ENCODE measurements at places on chromosomes 6 and 20.
A peak's percentile ranks its signal among the peaks of the same experiment; 100 is the strongest.

- no peak for DNase-seq
These were observed 59.6 kb upstream of the PHIP start for GRCh38 chr6:79137671-79138070.

- DNase-seq: no peak
These were observed 43.2 kb upstream of the TXNDC5 start for GRCh38 chr6:7953753-7954152.

- no peak for DNase-seq
These were observed 152.3 kb upstream of the CDH4 start for GRCh38 chr20:61099806-61100205.

GRCh38 chr6:1970151-1970561 lies 275.2 kb downstream of the GMDS start:
- peak; percentile 64 for DNase-seq

DNA sequence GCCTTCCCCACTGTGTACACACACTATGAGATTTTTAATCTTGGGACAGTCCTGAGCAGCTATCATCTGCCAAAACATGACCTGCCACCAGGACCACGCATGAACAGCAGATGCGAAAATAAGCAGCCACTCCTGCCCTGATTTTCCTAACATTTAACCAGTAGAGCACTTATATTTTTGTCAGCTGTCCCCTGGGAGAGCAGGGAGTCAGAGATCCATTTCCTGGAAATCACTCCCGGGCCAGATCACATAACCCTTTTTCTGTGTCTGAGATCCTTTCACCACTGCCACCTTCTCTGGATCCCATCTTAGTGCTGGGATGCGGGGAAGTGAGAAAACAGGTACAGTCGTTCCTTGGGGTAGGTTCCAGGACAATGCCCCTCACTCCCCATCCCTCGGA lies 5.7 kb downstream of the SDCBP2 start:
- no peak for DNase-seq

DNA sequence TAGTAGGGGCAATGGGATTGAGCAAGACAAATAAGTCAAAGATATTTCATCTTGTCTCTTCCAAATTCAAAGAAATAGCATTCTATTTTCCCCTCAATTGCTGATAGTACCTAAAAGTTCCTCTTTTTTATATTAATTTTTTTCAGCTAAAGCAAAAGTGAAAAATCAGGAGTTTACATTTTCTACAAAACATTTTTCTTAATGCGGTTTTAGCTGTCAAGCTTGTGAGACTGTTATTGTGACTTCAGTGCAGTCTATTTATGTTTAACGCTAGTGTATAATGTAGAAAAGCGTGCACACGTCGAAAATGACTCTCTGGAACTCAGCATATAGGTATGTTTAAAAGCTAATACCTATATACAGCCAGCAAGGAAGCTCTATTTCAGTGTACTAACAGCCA lies 119.8 kb downstream of the BTBD3 start:
- DNase-seq: no peak

DNA sequence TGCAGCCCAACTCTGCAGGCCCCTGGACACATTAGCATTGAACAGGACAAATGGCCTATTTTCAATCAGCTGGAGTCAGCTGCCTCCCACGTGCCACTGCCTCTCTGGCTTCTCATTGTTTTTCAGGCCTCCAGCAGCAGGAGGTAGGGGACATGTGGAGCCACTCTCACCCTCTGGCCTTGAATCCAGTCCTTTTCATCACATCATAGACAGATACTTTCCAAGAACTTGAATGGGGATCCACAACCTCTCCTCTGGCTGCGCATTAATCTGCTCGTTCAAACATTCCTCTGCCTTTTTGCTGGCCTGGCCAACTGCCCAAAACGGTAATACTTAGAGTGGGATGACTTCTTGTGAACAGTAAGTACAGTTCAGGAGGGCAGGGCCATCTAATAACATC lies 592.3 kb downstream of the PKHD1 start:
- no peak for DNase-seq

- no peak for DNase-seq
These were observed 2.9 kb upstream of the OLIG3 start for GRCh38 chr6:137496909-137497720.

DNA sequence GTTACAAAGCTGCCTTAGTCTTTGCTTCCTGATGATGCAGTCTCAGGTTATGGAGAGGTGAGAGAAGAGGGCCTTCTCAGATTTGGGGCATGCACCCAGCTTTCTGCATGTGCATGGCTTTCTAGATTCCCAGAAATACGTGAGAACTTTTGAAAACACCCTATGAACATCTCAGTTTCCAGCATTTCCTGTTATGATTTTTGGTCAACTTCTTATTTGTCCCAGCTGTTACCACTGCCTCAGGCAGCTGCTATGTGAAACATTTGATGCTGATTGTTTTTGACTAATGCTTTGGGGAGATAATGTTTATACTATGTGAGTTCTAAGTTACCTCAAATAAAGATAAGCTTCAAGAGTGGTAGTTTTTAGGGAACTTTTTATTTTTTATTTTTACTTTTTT lies 9.5 kb upstream of the SNAP25 start:
- no peak for DNase-seq

DNA sequence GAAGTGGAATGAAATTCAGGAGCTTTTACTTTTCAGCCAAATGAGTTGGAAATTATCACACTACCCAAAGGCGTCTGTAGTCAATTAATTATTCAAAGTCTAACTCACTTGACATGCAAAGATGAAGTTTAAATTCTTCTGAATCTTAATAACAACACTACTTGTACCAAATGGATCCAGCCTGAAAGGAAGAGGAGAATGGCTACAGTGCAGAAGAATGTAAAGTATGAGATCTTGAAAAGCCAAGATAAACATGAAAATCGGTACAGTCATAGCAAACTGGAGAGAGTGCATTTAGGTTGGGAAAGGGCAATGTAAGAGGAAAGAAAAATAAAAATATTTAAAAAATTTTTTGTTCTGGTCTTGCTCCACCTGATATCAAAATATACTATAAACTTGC lies 195.5 kb downstream of the SIM1 start:
- DNase-seq: no peak

GRCh38 chr6:99347804-99348203 lies 1.7 kb downstream of the FAXC start:
- DNase-seq: peak; percentile 15

- peak; percentile 97 for DNase-seq
These were observed 115.9 kb upstream of the ARMC2 start for GRCh38 chr6:108732091-108732870.

- no peak for DNase-seq
These were observed 19.4 kb downstream of the SUN5 start for GRCh38 chr20:32984631-32985354.

DNA sequence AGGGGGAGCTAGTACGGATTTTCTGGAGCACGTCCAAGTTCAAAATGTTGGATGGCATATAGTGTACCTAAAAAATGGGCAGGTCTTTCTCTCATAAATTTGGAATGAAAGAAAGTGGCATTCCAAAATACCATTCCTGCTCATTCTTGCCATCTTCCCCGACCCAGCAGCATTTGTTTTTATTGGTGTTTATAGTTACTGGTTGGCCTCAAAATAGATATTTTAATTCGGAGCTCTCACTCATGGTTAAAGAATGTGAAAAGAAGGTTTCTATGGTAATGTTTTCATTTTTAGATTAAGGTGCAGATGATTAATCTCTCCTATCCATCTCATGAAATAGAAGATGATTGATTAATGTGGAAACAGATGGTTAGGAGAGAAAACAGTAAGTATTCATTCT lies 204.5 kb downstream of the HIVEP2 start:
- DNase-seq: peak; percentile 46

DNA sequence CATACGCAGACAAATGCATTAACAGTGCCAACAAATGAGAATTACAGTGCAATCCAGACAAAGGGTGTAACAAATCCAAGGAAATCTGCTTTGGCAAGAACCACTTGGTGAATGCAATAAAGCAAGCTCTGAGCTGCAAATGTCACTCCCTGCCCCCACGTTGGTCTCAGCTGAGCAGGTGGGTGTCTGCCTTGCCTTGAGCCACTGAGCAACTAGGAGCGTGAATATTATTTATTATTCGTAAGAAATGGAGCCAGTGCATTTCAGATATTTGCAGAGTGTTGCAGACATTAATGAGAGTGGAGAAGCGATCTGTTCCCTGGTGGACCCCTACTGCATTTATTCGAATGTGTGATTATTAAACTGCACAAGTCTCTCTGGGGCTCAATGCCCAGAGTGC lies 36.6 kb upstream of the F13A1 start:
- DNase-seq: no peak

- no peak for DNase-seq
These were observed 82.5 kb downstream of the CD83 start for GRCh38 chr6:14200047-14200446.

GRCh38 chr20:39259010-39259803 lies 297.1 kb downstream of the DHX35 start:
- no peak for DNase-seq

- DNase-seq: no peak
These were observed 68.1 kb downstream of the LRRC1 start for GRCh38 chr6:53862662-53863462.

All from trophoblast cell (in vitro differentiated cells and primary cell).